ENCODE measurements at places on chromosomes 16 and 17.
A peak's percentile ranks its signal among the peaks of the same experiment; 100 is the strongest.

- DNase-seq, result no peak
Measured at GRCh38 chr16:79071424-79071823, 529.1 kb downstream of the MAF start.

GRCh38 chr16:21689107-21689506 lies 25.3 kb downstream of the OTOA start:
- no peak for DNase-seq

GRCh38 chr16:67279296-67280089 lies at the start of gene PLEKHG4:
PLEKHG4 (plus strand) TSS chr16:67279532; CDS start chr16:67280045, 513 bp downstream.
- peak; percentile 87 for DNase-seq

DNA sequence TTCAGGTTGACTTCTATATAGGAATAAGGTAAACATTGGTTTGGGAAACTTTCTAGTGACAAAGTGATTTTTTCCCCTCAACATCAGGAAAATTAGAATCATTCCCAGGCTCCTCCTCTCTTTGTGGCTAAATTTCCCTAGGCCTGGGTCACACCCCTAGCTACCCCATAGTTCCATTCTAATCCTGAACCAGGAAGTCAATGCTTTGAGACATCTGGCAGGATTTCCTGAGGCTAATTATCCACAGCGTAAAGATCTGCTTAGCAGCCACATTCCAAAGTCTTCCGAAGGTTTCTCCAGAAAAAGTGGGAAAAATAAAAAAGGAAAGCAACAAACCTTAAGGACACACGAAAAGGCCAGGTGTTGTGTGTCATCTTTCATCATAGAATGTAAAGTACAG lies 60.3 kb upstream of the CORO6 start:
- DNase-seq, result no peak

GRCh38 chr17:68705714-68706076 lies 104.5 kb upstream of the FAM20A start:
- no peak for DNase-seq

GRCh38 chr17:78960928-78961327 lies 18.8 kb downstream of the LGALS3BP start:
- no peak for DNase-seq

Data from common myeloid progenitor, CD34-positive (primary cell).